Melanocyte of skin (primary cell): ENCODE measurements at places on chromosomes 11 and 22. TPM values are rescaled to one million over a fixed set of nuclear protein-coding genes. Genes with fewer than 3 reads are reported as not detected.

The NDUFS8 gene
- total RNA-seq, result 138 and 142 TPM in 2 replicates

The CYB561A3 gene
- total RNA-seq, result 149 and 198 TPM in 2 replicates

The HBB gene
- total RNA-seq, result not detected in 2 replicates

The OR52E8 gene
- not detected in 2 replicates for total RNA-seq
